Uterus (tissue), 4 donors: ENCODE measurements at places on chromosomes 13 and 19. TPM values are rescaled to one million over a fixed set of nuclear protein-coding genes. Genes with fewer than 3 reads are reported as not detected.
A peak's percentile ranks its signal among the peaks of the same experiment; 100 is the strongest.

GRCh38 chr19:15869109-15869555 lies 28.7 kb downstream of the CYP4F2 start:
- no peaks in the 10 kb centered on the region for H3K36me3 ChIP-seq
- no peaks in the 10 kb centered on the region for H3K27me3 ChIP-seq
- no peak overlapping the region for H3K27ac ChIP-seq
- no peaks in the 10 kb centered on the region for H3K4me1 ChIP-seq

- no peaks in the 10 kb centered on the region for H3K4me1 ChIP-seq
- H3K4me3 ChIP-seq = no peak overlapping the region
- H3K27me3 ChIP-seq = no peaks in the 10 kb centered on the region
- no peaks in the 10 kb centered on the region for H3K36me3 ChIP-seq
- DNase-seq = no peak
Measured at GRCh38 chr19:14218620-14219330, 12.8 kb upstream of the ADGRL1 start.

GRCh38 chr19:49904136-49904535 lies 7.4 kb upstream of the IL4I1 start:
- H3K27me3 ChIP-seq = no peaks in the 10 kb centered on the region
- no peak for DNase-seq
- H3K27ac ChIP-seq = no peak overlapping the region
- H3K4me3 ChIP-seq = no peak overlapping the region

DNA sequence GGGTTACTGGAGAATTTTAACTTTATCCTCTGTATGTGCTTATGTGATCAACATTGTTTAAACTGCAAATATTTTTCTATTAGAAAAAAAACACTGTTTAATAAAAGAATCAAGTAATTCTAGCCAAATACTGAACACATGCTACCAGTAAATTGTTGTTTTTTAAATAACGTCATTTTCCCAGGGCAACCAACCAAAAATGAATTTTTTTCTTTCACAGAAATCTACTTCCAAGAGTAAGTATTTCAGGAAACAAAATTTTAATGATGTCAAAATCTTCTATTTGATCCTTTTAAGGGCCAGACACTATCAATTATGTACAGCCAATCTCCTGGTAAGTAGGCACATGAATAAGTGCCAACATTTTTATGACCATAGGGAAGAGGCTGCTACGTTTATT lies 57.1 kb downstream of the TUBGCP3 start:
- H3K36me3 ChIP-seq = no peaks in the 10 kb centered on the region
- no peaks in the 10 kb centered on the region for H3K4me1 ChIP-seq
- H3K27ac ChIP-seq = no peak overlapping the region

DNA sequence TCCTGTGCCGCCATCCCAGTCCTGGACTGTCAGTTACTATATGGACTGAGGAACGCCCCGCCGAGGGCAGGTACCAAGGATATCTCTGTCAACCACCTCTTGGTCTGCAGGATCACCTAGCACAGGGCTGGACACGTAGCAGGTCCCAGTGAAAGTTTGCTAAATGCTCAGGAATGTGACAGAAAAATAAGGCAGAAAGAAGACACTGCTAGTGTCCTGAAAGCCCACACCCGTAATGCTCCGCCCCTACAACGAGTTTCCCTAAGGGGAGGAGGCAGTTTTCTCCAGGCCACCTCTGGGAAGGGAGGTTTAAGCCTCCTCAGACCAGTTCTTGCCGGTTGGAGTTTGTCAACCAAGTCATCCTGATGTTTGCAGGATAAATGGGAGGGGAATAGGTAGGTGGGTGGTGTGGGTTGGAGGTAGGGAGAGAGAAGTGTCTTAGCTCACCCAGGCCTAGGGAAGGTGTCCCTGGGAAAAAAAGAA lies 1.7 kb upstream of the SERTAD3 start:
- no peaks in the 10 kb centered on the region for H3K36me3 ChIP-seq
- no peaks in the 10 kb centered on the region for H3K4me1 ChIP-seq
- H3K27ac ChIP-seq = peak overlapping the region; percentile 95
- no peak overlapping the region for H3K4me3 ChIP-seq

DNA sequence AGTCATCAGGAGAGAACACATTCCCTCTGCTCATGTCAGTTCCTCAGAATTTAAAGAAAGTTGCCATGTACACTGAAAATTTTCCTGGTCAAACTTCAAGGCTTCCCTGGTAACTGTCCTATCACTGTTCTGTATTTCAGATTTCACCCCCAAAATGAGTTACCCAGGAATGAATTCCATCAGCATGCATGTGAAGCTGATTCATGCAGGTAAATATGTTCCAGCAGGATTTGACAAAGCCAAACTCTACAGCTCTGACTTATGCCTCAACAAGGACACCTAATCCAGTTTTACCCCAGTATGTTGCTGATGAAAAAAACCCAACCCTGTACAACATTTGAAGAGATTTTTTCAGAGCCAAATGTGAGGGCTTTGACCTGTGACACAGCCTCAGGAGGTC lies 21.5 kb downstream of the LIG4 start:
- no peak for DNase-seq
- no peak overlapping the region for H3K27ac ChIP-seq
- no peaks in the 10 kb centered on the region for H3K27me3 ChIP-seq
- H3K4me1 ChIP-seq = no peaks in the 10 kb centered on the region
- no peaks in the 10 kb centered on the region for H3K36me3 ChIP-seq

GRCh38 chr19:40129425-40129824 lies 38.7 kb upstream of the ZNF780A start:
- H3K27me3 ChIP-seq = no peaks in the 10 kb centered on the region
- no peaks in the 10 kb centered on the region for H3K36me3 ChIP-seq
- no peak overlapping the region for H3K27ac ChIP-seq
- H3K4me3 ChIP-seq = no peak overlapping the region
- no peaks in the 10 kb centered on the region for H3K4me1 ChIP-seq
- no peak for DNase-seq

GRCh38 chr13:51625555-51626345 lies 41.5 kb downstream of the WDFY2 start:
- no peaks in the 10 kb centered on the region for H3K4me1 ChIP-seq
- peak overlapping the region; percentile 9 for H3K27ac ChIP-seq
- DNase-seq = no peak
- H3K27me3 ChIP-seq = no peaks in the 10 kb centered on the region
- no peaks in the 10 kb centered on the region for H3K36me3 ChIP-seq

- H3K27ac ChIP-seq = peak overlapping the region; percentile 49
- H3K4me3 ChIP-seq = no peak overlapping the region
- H3K27me3 ChIP-seq = no peaks in the 10 kb centered on the region
- H3K4me1 ChIP-seq = no peaks in the 10 kb centered on the region
- H3K36me3 ChIP-seq = no peaks in the 10 kb centered on the region
Measured at GRCh38 chr13:32253911-32254399, 61.2 kb downstream of the ZAR1L start.

DNA sequence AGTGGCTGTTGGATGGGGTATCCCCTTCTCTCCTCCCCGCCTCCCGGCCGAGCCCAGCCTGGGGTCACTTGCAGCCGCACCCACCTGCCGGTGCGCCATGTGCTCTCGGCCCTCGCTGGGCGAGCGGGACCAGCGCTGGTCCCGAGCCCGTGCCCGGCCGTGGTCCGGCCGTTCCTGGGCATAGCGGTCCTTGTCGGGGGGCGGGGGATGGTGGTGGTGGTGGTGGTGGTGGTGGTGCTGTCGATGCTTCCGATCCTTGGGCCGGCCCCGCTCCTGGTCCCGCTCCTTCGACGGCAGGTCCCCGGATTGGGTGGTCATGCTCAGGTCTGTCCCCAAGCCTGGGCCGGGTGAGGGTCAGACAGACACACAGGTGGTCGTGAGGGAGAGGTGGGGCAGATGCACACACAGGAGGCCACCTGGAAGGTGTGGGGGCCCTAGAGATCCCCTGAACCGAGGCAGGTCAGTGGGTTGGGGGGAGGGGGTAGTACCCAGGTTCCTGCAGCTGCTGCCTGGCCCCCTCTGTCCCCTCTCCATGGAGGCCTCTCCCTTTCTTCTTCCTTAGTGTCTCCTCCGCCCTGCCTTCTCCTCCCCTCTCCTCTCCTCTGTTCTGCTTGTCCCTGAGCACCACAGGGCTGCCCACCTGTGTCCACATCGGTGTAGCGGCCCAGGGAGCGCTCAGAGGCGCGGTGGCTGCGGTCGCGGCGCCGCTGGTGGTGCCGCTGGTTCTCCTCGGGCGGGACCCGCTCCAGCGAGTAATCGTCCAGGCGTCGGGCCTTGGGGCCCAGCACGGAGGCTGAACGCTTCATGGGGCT lies 58.7 kb downstream of the IER2 start:
- DNase-seq = peak; percentile 23
- peak overlapping the region; percentile 37 for H3K4me3 ChIP-seq
- no peaks in the 10 kb centered on the region for H3K27me3 ChIP-seq
- no peaks in the 10 kb centered on the region for H3K4me1 ChIP-seq
- peak overlapping the region; percentile 86 for H3K27ac ChIP-seq
- no peaks in the 10 kb centered on the region for H3K36me3 ChIP-seq

GRCh38 chr13:98584668-98585397 lies 7.9 kb upstream of the STK24 start:
- no peak overlapping the region for H3K27ac ChIP-seq
- H3K4me1 ChIP-seq = no peaks in the 10 kb centered on the region
- H3K4me3 ChIP-seq = no peak overlapping the region
- H3K36me3 ChIP-seq = no peaks in the 10 kb centered on the region

GRCh38 chr13:34025746-34026145 lies 207.8 kb downstream of the RFC3 start:
- H3K27me3 ChIP-seq = no peaks in the 10 kb centered on the region
- DNase-seq = no peak
- H3K4me3 ChIP-seq = no peak overlapping the region
- H3K36me3 ChIP-seq = no peaks in the 10 kb centered on the region
- H3K27ac ChIP-seq = no peak overlapping the region

DNA sequence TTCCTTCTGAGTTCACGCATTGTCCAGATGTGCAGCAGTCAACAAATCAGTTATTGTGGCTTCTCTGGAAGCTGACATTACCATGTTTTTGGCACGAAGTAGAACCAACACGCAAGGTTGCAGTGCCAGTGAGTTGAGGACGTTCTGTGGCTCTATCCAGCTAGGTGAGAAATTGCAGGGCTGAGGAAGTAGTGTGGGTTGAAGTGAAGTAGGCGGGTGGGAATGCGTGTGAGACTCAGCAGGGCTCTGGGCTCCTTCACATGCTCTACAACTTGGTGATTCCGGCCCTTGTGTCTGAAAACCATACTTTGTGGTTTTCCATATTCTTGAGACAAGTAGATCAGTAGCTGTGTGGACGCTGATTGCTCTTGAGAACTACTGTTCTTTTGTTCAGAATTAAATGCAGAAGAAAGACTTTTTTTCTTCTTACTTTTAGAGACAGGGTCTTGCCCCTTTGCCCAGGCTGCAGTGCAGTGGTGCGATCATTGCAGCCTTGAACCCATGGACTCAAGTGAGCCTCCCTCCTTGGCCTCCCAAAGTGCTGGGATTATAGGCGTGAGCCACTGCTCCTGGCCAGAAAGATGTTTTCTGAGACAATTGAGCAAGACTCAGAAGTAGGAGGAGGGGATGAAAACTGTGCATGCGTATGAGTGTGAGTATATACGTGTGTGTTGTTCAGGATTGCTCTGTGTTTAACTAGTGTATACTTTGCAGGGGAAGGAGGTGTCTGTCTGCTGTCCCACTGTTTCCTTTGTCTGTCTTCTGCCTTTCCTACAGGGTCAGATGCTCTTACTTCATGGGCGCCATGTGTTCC lies 46.2 kb downstream of the GATAD2A start:
- no peaks in the 10 kb centered on the region for H3K4me1 ChIP-seq
- H3K4me3 ChIP-seq = no peak overlapping the region
- no peak overlapping the region for H3K27ac ChIP-seq
- DNase-seq = no peak
- H3K36me3 ChIP-seq = no peaks in the 10 kb centered on the region

DNA sequence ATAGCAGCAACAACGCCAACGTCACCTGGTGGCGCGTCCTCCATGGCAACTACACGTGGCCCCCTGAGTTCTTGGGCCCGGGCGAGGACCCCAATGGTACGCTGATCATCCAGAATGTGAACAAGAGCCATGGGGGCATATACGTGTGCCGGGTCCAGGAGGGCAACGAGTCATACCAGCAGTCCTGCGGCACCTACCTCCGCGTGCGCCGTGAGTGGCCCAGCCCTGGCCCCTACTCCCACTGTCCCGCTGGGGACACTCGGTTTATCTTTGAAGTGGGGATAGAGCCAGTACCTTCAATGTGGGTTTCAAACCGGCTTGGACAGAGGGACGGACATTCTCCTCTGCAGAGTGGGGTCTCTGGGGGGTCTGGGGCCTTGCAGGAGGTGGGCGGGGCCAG lies 2.0 kb downstream of the CD79A start:
- no peak for DNase-seq
- H3K27ac ChIP-seq = no peak overlapping the region
- H3K36me3 ChIP-seq = no peaks in the 10 kb centered on the region
- no peaks in the 10 kb centered on the region for H3K4me1 ChIP-seq
- H3K4me3 ChIP-seq = no peak overlapping the region

GRCh38 chr13:20160306-20161274 lies at the start of gene GJA3:
GJA3 (minus strand) TSS chr13:20161052; CDS start chr13:20143288, 17,764 bp downstream.
- peaks cover 61% of the 10 kb centered on the region for H3K27me3 ChIP-seq
- no peak within 1 kb of the TSS for H3K27ac ChIP-seq
- H3K4me1 ChIP-seq = no peaks in the 10 kb centered on the region
- DNase-seq = no peak
- H3K4me3 ChIP-seq = peak within 1 kb of the TSS; percentile 17

- no peaks in the 10 kb centered on the region for H3K36me3 ChIP-seq
- H3K4me1 ChIP-seq = no peaks in the 10 kb centered on the region
- H3K27me3 ChIP-seq = no peaks in the 10 kb centered on the region
Measured at GRCh38 chr13:41241626-41242025, 21.8 kb downstream of the MTRF1 start.

DNA sequence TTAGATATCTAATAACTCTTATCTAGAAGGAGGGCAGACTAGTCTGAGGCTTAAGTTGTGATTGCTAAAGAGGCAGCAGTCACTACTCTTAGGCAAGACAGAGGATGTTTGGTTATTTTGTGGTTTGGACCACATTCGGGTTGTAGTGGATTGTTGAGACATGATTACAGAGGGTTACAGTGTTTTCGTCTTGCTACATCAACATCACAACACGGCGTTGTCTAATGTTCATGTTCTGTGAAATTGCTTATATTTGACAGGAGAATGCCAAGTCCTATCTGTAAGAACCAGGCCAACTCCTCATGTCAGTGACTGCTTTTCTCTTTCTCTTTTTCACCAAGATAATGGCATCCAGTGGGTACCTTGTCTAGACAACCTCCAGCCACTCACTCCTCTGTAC lies 16.8 kb upstream of the TM9SF2 start:
- no peaks in the 10 kb centered on the region for H3K27me3 ChIP-seq
- H3K4me3 ChIP-seq = no peak overlapping the region
- H3K27ac ChIP-seq = no peak overlapping the region
- DNase-seq = no peak
- no peaks in the 10 kb centered on the region for H3K36me3 ChIP-seq
- no peaks in the 10 kb centered on the region for H3K4me1 ChIP-seq

GRCh38 chr13:109228211-109228610 lies 558.2 kb downstream of the IRS2 start:
- no peaks in the 10 kb centered on the region for H3K27me3 ChIP-seq
- no peaks in the 10 kb centered on the region for H3K36me3 ChIP-seq
- no peak overlapping the region for H3K4me3 ChIP-seq
- H3K27ac ChIP-seq = no peak overlapping the region

GRCh38 chr19:7916955-7917266 lies 2.3 kb downstream of the TGFBR3L start:
- DNase-seq = no peak
- H3K36me3 ChIP-seq = no peaks in the 10 kb centered on the region
- H3K27me3 ChIP-seq = peaks cover 7% of the 10 kb centered on the region
- H3K4me3 ChIP-seq = no peak overlapping the region
- peak overlapping the region; percentile 60 for H3K27ac ChIP-seq
- H3K4me1 ChIP-seq = peaks cover 8% of the 10 kb centered on the region

- no peak overlapping the region for H3K27ac ChIP-seq
- no peaks in the 10 kb centered on the region for H3K4me1 ChIP-seq
- no peak overlapping the region for H3K4me3 ChIP-seq
- no peaks in the 10 kb centered on the region for H3K36me3 ChIP-seq
Measured at GRCh38 chr19:10201176-10201575, 6.4 kb upstream of the DNMT1 start.

IGFL4 gene
- not detected for total RNA-seq

FGF21 gene
- not detected for total RNA-seq

TMEM238 gene
- total RNA-seq = not detected

PTGIR gene
- total RNA-seq = 0.51 TPM

FUT1 gene
- 17.7 TPM for total RNA-seq

CCL25 gene
- not detected for total RNA-seq

EID2 gene
- 15.5 TPM for total RNA-seq
